RPMI7951 (cell line): ENCODE measurements at places on chromosomes 1 and 21. TPM values are rescaled to one million over a fixed set of nuclear protein-coding genes. Genes with fewer than 3 reads are reported as not detected.
A peak's percentile ranks its signal among the peaks of the same experiment; 100 is the strongest.

The OR2L2 gene
- not detected in 2 replicates for total RNA-seq

GRCh38 chr1:15760520-15761211 is 2.1 kb downstream of the FBLIM1 start:
- DNase-seq, result peak; percentile 96

- DNase-seq, result no peak
Measured at GRCh38 chr21:27157097-27157496, 190.2 kb upstream of the ADAMTS5 start.

DNA sequence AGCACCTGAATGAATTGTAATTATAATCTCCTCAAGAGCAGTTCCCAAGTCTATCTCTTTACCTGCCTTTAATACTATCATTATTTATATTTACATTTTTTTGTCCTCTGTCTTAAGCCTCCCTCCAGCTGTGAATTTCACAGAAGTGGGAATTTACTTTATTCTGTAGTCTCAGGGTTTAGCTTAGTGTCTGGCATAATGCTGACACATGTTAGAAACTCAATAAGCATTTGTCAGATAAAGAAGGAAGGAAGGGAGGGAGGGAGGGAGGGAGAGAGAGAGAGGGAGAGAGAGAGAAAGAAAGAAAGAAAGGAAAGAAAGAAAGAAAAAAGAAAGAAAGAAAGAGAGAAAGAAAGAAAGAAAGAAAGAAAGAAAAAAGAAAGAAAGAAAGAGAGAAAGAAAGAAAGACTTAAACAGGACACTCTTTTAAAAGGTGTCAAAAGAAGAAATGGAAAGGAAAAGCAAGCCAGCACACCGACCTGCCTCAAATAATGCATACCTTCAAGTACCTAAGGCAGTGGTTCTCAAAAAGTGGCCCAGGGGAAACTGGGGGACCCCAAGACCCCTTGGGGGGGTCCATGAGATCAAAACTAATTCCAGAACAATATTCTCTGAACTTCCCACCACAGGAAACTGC is 1.8 kb upstream of the PGLYRP4 start:
- no peak for DNase-seq

- DNase-seq, result peak; percentile 51
Measured at GRCh38 chr1:46477153-46477929, 12.3 kb upstream of the DMBX1 start.

DNA sequence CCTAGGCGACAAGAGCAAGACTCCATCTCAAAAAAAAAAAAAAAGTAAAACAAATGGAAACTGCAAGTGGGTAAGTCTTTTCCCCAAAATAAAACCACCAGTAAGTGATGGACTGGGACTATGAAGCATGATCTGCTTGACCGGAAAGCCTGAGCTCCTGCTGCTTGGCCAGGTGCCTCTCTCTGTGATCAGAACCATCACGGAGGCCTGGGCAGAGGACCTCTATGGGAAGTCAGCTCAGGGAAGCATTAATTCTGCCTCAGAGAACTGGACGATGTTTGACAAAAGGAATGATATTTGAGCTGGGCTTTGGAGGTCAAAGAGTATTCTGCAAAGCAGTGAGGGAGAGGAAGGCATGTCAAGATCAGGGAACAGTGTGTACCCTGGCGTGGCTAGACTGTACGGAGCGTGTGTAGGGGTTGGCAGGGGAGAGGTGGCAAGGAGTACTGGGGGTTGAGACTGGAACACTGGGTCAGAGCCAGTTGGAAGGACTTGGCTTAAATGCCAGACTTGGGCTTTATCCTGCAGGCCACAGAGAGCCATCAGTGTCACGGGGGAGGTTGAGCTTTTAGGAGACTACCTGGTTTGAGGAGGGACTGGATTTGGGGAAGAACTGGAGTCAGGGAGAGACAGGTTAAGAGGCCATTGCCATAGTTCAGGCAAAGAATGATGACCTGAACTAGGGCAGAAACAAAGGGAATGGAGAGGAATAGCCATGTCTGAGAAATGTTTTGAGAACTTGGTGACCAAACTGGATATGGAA is 16.4 kb downstream of the ATP1A2 start:
- no peak for DNase-seq
